ENCODE measurements at places on chromosomes 4 and X. TPM values are rescaled to one million over a fixed set of nuclear protein-coding genes. Genes with fewer than 3 reads are reported as not detected.

- H3K4me1 ChIP-seq = no peaks in the 10 kb centered on the region
- DNase-seq = peak; percentile 69
- H3K4me3 ChIP-seq = no peak overlapping the region
- no peaks in the 10 kb centered on the region for H3K36me3 ChIP-seq
- no peaks in the 10 kb centered on the region for H3K27me3 ChIP-seq
Observed at GRCh38 chrX:133985967-133986683, 731 bp upstream of the GPC3 start.

DNA sequence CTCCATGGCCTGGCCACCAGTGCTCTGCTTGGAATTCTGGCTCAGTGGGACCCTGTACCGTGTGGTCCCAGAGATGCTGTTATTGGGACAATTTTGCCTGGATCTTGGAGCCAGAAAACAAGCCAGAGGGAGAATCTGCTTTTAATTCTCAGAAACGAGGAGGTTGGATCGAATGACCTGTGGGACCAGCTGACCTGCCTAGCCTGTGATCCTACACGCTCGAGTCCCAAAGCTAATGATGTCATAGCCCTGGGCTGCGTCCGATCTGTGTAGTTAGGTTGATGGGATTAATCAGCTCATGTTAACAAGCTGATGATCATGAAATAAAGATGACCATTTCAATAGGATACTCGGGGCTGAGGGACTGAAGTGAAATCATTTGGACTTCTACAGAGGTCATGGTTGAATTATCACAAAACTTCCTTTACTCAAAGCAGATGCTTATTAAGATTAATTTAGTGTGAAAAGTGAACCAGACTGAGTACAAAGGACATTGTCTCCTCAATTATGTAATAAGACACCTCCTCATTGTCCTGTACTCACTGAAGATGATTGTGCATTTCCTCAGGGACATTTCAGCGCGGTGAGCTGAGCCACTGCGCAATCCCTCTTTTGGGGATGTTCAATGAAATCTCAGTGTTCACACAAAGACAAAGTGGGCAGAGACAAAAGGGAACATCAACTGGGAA lies 51.9 kb upstream of the STX18 start:
- no peak overlapping the region for H3K27ac ChIP-seq
- DNase-seq = no peak
- H3K4me3 ChIP-seq = no peak overlapping the region
- H3K36me3 ChIP-seq = no peaks in the 10 kb centered on the region

DNA sequence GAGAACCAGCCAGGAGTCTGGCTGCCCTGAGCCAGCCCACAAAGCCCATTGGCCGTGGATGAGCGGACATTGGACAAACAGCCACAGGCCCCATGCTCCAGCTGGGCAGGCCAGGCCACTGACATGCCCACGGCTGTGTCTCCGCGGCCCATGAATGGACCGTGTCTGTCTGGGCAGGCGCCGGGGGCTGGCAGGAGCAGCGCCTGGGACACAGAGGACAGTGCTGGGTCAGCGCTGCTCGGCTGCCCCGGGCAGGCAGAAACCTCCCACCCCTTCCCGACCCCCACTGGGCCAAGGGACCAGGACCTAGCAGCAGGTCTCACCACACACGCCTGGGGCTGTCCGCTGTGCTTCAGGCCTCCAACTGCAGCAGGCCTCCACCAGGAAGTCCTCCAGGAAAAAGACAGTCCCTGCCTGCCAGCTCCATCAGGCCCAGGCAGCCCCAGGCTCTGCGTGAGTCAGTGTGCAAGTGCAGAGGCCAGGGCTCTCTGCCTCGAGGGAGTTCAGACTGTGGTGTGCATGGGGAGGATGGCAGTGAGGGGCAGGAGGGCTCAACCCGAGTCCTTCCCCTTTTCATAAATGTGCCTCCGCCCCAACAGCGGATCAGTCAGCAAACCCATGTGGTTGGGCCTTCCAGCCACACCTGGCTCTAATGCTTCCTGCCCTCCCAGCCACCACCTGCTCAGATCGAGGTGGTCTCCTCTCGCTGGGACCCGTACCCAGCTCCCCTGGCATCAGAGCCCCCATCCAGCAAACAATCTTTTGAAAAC lies 17.2 kb upstream of the FGFR3 start:
- no peak overlapping the region for H3K4me3 ChIP-seq
- H3K27ac ChIP-seq = no peak overlapping the region
- H3K36me3 ChIP-seq = no peaks in the 10 kb centered on the region
- DNase-seq = peak; percentile 99

GRCh38 chr4:141047228-141047884 lies 85.9 kb downstream of the RNF150 start:
- H3K4me1 ChIP-seq = peaks cover 19% of the 10 kb centered on the region
- peak overlapping the region; percentile 88 for H3K27ac ChIP-seq
- H3K27me3 ChIP-seq = no peaks in the 10 kb centered on the region
- H3K36me3 ChIP-seq = no peaks in the 10 kb centered on the region

Gene TEX13C
- not detected for total RNA-seq

Gene CPE
- total RNA-seq = 6.9 TPM

Gene NAP1L2
- total RNA-seq = not detected

Gene GPRASP1
- 3.5 TPM for total RNA-seq

Gene FAM47A
- not detected for total RNA-seq

Gene UGT2B17
- not detected for total RNA-seq

All from osteoblast (primary cell).